ENCODE measurements at places on chromosomes 6 and 20.

GRCh38 chr6:151388997-151389617, 2.3 kb downstream of the ZBTB2 start:
- no peak for DNase-seq

GRCh38 chr6:136786658-136787057, 5.6 kb downstream of the MAP3K5 start:
- no peak for DNase-seq

- peak; percentile 39 for DNase-seq
Observed at GRCh38 chr20:62642666-62643520, 590 bp downstream of the SLCO4A1 start.

GRCh38 chr6:66568271-66568670, 861.2 kb upstream of the EYS start:
- DNase-seq = no peak

DNA sequence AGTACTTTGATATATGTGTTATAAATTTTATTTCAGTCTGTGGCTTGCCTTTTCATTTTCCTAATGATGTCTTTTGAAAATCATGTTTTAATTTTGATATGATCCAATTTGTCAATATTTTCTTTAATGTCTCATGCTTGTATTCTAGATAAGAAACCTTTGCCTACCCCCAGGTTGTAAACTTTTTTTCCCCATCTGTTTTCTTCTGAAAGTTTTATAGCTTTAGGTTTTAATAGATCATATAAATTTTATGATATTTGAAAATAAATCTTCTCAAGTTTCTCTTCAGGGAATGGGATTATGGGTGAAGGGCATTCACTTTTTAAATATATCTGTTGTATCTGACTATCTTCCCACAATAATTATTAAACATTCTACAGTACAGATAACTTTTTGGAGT, 66.7 kb downstream of the SESN1 start:
- DNase-seq = no peak

DNA sequence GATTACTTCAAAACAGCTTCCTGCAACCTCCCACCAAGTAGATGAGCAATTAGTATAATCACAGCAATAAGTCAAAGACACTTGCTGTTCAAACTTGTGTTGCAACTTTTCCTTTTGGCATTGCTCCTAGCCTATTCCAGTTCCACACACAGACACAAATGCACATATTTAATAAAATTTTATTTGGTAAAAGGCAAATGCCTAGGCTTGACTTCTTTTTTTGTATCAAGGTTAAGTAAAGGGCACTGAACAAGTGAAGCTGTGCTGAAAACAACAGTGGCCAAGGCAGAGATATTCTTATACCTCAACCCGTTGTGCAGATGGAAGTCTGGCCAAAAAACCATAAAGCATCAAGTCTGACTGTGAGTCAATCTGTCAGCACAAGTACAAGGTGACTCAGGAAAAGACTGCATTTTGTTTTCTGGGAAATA, 708.4 kb upstream of the CITED2 start:
- no peak for DNase-seq

DNA sequence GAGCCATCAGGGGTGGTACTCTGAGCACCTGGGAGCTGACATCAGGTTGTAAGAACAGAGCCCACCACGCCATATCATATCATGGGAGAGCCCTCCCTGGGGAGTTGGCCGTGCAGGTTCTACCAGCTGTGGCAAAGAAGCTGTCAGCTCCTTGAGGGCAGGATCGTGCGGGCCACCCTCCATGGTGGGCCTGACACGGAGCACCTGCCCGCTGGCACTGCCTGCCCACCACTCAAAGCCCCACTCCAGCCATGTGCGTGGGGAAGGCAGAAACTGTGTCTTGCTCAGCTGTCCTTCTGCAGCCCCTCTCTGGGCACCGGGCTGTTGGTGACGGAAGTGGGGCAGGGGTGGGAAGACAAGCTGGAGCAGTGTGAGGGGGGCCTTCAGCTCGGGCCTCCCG, 14.3 kb downstream of the PRPH2 start:
- no peak for DNase-seq
